CD4-positive, alpha-beta T cell treated with Interleukin-15 for 1 hour (primary cell): ENCODE measurements at places on chromosomes 1 and 21.
A peak's percentile ranks its signal among the peaks of the same experiment; 100 is the strongest.

DNA sequence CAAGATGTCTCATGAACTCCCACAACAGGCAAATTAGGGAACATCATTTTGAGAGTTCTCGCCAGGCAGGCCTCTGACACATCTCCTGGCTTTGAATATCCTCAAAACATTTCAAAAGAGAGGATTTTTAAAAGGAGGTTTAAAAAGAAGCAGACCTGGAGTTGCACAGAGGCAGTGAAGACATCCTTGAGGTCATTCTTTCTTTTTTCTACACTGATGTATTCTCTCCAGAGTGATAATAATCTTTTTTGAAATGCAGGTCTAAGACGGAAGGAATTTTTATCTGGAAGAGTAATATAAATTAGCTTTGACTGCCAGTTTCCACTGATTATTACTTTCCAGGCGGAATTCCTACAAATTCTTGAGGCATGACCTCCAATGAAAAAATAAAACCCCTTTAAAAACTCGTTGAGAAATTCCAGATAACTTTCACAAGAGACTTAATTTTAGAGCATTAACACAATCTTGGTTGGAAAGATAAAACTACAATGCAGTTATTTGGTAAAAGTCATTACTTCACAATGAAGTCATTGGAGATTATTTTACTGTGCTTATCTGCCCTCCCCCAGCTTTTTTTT lies 125.0 kb downstream of the LYPLAL1 start:
- DNase-seq: no peak

DNA sequence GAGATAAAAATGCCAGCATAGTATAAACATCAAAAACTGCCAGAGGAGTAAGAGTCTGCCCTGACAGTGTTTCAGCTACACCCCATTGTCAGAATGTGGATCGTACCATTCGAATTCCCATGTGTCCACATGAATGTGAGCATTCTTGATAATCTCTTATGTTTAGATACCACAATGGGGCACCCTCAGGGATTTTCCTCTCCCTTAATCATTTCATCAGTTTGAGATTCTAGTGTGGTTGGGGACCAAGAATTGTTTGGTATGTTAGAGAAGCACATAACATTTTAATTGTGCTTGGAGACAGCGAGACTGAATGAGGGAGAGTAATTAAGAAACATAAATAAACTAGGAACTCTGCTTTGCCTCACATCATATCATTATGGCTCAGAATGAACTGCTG lies 120.2 kb downstream of the ZC3H11B start:
- DNase-seq: no peak

- DNase-seq: no peak
Observed at GRCh38 chr1:192604979-192605620, 29.5 kb downstream of the RGS1 start.

DNA sequence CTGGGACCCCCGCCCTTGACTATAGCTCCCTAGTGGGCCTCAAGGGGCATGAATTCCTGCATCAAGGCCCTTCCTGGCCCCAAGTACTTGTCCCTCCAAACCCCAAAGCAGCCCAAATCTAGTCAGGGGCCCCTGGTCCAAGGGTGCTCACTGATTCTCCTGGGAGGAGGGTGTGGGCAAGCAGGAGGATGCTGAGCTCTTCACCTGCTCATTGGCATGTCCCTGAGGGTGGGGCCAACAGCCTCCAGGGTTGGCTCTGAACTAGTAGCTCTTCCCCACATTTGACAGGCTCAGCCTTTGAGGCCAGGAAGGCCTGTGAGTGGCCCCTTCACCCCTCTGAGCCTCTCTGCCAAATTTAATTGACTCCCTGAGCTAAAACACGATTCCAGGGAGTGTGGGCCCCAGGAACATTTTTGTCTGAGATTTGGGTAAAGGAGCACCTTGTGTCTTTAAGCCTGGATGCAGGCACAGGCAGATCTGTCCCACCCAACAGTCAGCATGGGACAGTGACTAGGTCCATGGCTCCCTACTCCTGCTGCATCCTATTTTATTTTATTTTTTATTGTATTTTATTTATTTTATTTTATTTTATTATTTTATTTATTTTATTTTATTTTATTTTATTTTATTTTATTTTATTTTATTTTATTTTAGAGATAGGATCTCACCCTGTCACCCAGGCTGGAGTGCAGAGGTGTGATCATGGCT lies 11.0 kb upstream of the WNT9A start:
- DNase-seq: no peak

GRCh38 chr1:213666922-213667321 lies 320.9 kb upstream of the PROX1 start:
- no peak for DNase-seq

- no peak for DNase-seq
Observed at GRCh38 chr1:101977266-101977665, 19.5 kb downstream of the OLFM3 start.

DNA sequence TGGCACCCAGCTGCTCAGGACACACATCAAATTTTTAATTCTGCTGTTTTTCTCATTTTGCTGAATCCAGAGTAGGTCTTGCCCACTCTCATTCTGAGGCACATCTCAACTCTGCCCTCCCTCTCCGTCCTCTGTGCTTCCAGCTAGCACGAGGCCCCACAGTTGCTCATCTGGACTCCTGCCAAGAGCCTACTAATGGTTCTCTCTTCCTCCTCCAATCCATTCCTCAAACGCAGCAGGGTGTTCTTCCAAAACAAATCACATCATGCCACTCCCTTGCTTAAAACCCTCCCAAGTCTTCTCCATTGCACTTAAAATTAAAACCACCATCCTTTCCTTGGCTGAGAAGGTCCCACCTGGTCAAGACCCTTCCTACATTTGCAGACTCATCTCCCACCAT lies 49.8 kb upstream of the SCAF4 start:
- DNase-seq: no peak

GRCh38 chr1:223176437-223176836 lies 33.4 kb upstream of the TLR5 start:
- no peak for DNase-seq

GRCh38 chr1:53344921-53345838 lies 17.3 kb upstream of the LRP8 start:
- DNase-seq: peak; percentile 11

- no peak for DNase-seq
Observed at GRCh38 chr1:160674415-160674814, 27.6 kb upstream of the SLAMF1 start.
